Stimulated activated CD4-positive, alpha-beta T cell treated with anti-CD3 and anti-CD28 coated beads, Interleukin-12 subunit alpha, Interleukin-12 subunit beta, amount 100 ng/mL, for 4 hours (primary cell): ENCODE measurements at places on chromosomes 6 and 20.

DNA sequence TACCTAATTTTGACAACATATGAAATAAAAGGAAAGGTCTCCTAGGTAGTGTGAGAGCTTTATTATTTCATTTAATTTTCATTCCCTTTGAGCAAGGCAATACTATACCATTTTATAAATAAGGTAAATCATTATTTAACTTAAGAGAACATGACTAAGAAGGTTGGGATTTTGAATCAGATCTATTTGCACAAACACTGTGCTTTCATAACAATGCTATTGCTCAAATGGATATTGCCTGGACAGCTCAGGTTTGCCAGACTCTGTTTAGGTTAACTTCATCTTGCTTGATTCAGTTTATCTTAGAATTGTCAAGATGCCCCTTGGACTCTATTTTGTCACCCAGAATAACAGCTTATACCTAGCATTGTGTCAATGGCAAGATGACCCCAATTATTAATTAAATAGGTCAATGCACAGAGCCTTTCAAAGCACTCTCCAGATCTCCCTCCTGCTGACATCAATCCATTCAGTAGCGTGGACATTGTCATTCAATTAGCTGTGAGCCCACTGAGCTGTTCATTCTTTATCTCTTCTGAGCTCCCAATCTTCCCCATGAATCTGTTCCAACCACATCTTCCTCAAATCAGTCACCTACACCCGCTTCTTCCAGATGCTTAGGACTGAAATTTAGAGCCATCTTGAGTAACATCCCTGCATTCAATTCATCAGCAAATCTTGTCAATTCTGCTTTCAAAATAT, 42.1 kb upstream of the TMEM30A start:
- no peak for DNase-seq

DNA sequence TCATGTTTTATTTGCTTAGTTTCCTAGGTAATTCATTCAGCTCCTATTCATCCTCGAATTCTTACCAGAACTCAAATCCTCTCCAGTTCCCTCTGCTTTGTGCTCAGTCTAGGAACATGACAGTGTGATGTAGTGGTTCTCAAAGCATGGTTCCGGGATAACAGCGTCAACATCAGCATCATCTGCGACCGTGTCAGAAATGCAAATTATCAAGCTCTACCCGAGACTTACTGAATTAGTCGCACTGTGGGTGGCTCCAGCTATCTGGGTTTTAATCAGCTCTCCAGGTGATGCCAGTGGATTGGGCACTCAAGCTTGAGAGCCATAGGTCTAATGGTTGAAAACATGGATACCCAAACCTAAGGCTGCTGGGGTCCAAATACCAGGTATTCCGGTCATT, 7.7 kb upstream of the STK35 start:
- no peak for DNase-seq

GRCh38 chr20:52438326-52438963, 246.9 kb upstream of the ZFP64 start:
- DNase-seq: no peak

- DNase-seq: no peak
These were observed 48.6 kb upstream of the SNX9 start for GRCh38 chr6:157774153-157775135.

GRCh38 chr6:13413900-13414555, 73.4 kb downstream of the GFOD1 start:
- DNase-seq: no peak

DNA sequence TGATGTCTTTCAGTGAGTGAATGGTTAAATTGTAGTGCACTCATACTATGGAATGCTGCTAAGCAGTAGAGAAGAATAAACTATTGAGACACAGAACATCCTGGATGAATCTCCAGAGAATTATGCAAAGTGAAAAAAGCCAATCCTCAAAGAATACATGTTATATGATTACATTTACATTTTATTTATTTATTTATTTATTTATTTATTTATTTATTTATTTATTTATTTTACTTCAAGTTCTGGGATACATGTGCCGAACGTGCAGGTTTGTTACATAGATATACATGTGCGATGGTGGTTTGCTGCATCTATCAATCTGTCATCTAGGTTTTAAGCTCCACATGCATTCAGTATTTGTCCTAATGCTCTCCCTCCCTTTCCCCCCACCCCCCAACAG, 175.8 kb upstream of the VGLL2 start:
- no peak for DNase-seq

DNA sequence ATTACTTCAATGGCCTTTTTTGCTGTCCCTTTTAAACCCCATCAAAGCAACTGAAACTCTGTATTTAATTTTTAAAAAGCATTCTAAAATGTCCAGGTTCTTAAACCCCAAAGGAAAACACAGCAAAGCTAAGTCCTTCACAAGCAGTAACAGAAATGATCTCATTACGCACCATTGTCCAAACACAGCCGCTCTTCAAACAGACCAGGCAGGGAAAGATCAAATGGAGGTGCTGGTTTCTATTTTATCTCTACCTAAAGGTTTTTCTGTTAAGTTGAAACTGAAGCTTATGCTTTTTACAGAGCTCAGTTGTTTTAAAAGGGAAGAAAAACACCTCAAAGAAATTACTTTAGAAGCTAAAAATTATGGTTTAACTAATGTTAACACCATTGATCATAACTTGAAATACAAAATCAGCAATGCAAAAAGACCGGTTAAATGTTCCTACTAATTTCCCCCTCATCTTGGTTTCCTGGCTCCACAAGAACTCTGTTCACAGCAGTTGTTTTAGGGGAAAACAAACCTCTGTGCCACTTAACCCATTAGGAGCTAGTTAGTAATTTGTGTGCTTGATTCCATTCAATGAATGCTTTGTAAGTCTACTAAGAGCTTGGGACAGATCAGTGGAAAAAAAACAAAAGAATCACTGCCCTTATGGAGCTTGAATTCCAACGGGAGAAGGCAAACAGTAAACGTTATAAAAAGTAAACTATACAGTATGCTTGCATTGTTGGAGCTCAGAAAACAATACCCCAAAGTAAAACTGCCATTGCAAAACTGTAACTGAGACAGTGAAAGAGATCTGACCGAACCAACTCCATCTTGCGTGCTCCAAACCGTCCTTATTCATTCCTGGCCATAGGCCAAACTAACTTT, 87.4 kb downstream of the CD24 start:
- no peak for DNase-seq

GRCh38 chr6:106339334-106340029, 13.9 kb upstream of the ATG5 start:
- peak; percentile 4 for DNase-seq

GRCh38 chr6:131080084-131080483, 17.0 kb upstream of the EPB41L2 start:
- no peak for DNase-seq

DNA sequence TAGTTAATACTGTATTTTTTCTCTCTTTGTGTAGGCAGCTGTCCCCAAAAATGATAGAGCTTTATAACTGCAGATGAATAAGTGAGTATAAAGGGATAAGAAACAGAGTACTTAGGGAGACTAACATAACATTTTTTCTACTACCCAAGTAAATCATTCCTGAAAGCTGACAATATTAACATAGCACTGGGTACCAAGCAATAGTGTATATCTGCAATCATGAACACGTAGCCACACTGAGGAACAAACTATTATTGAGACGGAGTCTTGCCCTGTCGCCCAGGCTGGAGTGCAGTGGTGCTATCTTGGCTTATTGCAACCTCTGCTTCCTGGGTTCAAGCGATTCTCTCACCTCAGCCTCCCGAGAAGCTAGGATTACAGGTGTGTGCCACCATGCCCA, 105.9 kb downstream of the SESN1 start:
- DNase-seq: no peak

- no peak for DNase-seq
These were observed 160.2 kb downstream of the SYCP2 start for GRCh38 chr20:59772931-59773913.

DNA sequence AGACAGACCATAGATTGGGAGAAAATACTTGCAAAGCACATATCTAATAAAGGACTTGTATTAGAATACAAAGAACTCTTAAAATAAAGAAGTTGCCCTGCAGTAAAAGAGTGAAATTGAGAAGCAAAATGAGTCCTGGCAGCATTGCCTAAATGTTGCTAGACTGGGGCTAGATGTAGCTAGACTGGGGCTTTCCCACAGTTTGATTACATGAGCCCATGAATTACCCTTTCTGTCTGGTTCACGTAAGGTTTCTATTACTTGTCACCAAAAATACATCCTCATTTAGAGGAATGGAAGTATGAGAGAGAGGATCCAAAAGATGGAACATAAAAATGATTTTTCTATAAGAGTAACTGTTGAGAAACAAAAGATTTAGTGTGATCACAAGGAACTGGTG, 57.6 kb upstream of the CCDC28A start:
- DNase-seq: no peak

DNA sequence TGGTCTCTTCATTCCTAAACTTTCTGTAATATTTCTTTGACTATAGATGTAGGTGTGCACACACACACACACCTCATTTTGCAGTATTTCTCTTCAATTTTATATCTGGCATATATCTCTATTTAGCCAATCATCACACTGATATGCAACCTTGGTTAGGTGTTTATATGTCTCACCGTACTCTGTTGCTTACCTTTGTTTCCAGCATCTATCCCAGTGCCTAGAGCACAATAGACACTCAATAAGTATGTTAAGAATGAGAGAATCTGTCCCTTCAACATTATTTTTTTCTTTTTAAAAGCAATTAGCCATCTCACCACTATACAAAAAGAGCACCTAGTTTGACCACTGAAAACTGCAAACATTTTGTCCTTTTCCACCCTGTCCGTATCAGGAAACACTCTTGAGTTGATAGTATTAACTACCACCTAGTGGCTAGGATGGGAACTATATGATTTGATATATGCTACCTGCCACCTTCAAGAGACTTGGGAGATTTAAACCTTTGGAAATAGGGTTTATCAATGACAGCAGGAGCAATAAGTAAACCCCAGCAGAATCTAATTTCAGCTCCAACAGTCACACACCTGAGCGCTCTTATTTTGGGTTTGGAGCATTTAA, 48.7 kb upstream of the RSPO3 start:
- no peak for DNase-seq
